Naive thymus-derived CD4-positive, alpha-beta T cell (primary cell): ENCODE measurements at places on chromosomes 1 and 21. TPM values are rescaled to one million over a fixed set of nuclear protein-coding genes. Genes with fewer than 3 reads are reported as not detected.

- H3K4me3 ChIP-seq: no peak overlapping the region
- no peaks in the 10 kb centered on the region for H3K27me3 ChIP-seq
- H3K4me1 ChIP-seq: no peaks in the 10 kb centered on the region
These were observed 110.4 kb upstream of the NGF start for GRCh38 chr1:115448282-115449044.

DNA sequence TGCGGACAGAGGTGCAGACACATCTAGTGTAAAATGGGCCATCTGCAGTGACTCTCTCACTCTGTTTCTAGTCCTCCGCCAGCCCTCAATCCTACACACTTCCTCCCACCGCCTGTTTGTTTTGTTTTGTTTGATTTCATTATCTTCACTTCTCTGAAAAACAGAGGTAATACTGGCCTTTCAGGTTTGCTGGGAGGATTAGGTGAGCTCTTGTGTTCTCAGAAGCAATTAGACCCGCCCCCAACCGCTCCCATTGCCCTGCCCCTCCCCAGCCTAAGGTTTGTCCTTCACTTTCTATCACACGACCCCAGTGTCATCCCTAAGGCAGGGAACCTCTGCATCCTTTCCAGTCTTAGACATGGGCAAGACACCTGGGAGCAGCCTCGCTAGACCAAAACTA lies 43.2 kb upstream of the TACSTD2 start:
- DNase-seq: no peak
- H3K4me3 ChIP-seq: no peak overlapping the region
- H3K36me3 ChIP-seq: no peaks in the 10 kb centered on the region

DNA sequence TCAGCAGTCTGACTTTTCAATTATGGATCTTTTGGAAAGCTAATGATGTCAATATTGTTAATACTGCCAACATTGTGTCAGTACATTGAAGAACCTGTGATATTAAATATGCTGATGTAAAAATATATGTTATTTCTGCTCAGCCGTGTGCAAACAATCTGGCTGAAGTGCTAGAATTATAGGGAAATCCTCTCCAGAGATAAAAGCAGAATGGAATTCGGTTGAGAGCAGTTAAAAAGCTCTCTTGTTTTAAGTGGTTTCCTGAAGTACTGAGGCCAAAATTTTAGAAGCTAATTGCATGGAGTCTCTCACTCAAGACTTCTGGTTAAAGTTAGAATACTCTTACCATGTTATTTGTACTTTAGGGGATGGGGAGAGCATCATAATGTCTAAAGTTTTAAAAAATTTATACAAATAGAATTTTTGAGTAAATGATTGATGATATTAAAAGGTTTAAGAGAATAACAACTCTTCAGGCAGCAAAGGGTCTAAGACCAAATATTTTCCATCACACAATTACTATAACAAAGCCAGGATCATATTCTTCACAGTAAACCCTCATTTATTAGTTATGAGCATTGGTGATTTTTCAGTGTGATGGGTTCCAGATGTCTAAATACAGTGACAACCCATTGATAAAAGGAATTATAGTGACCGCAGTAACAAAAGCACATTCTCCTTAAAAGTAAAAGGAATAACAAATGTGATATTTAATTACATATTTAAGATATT lies 834.2 kb upstream of the CXADR start:
- no peak for DNase-seq
- H3K4me3 ChIP-seq: no peak overlapping the region
- no peaks in the 10 kb centered on the region for H3K27me3 ChIP-seq
- H3K27ac ChIP-seq: no peak overlapping the region

- peaks cover 8% of the 10 kb centered on the region for H3K4me1 ChIP-seq
- no peak overlapping the region for H3K4me3 ChIP-seq
- no peaks in the 10 kb centered on the region for H3K27me3 ChIP-seq
- H3K36me3 ChIP-seq: no peaks in the 10 kb centered on the region
These were observed 4.1 kb upstream of the AHCYL1 start for GRCh38 chr1:109980324-109981003.

GRCh38 chr1:44507490-44508396 lies 102.7 kb downstream of the RNF220 start:
- no peak overlapping the region for H3K27ac ChIP-seq
- H3K4me1 ChIP-seq: peaks cover 6% of the 10 kb centered on the region
- H3K4me3 ChIP-seq: no peak overlapping the region
- DNase-seq: no peak
- H3K27me3 ChIP-seq: no peaks in the 10 kb centered on the region

- H3K36me3 ChIP-seq: no peaks in the 10 kb centered on the region
- DNase-seq: no peak
- H3K27me3 ChIP-seq: no peaks in the 10 kb centered on the region
- no peak overlapping the region for H3K4me3 ChIP-seq
- H3K27ac ChIP-seq: no peak overlapping the region
- no peaks in the 10 kb centered on the region for H3K4me1 ChIP-seq
These were observed 122.2 kb upstream of the RAB4A start for GRCh38 chr1:229148743-229149142.

DNA sequence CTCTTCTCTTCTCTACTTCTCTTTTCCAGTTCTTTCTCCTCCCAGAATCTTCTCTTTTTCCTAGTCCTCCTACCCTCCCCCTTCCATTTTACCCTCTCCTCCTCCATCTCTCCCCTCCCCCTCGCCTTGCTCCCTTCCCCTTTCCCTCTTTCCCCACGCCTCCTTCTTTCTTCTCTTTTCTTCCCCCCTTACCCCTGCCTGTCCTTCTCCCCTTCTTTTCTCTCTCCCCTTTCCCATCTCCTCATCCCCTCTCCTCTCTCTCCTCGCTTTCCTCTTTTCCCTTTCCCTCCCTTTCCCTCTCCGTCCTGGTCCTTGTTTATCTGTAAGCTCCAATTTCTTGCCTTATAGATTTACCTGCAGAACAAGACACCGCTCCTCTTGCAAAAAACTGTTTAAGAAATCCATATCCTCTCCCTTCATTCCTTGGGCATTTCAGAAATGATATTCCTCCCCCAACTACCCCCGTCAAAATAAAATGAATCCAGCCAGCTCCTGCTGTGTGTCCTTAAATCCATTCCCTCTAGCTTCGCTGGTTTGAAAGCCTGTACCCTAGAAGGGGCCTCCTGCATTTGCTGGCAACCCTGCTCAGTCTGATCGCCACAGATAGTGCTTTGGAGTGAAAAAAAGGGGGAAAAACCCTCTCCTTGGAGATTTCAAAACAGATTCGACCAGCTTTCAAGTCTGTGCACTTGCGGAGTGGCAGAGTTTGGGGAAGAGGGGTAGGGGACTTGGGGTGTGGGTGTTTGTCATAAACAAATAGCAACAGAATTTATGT lies 89.4 kb downstream of the PAPPA2 start:
- no peak for DNase-seq
- H3K4me1 ChIP-seq: no peaks in the 10 kb centered on the region
- H3K27me3 ChIP-seq: no peaks in the 10 kb centered on the region
- H3K27ac ChIP-seq: no peak overlapping the region

DNA sequence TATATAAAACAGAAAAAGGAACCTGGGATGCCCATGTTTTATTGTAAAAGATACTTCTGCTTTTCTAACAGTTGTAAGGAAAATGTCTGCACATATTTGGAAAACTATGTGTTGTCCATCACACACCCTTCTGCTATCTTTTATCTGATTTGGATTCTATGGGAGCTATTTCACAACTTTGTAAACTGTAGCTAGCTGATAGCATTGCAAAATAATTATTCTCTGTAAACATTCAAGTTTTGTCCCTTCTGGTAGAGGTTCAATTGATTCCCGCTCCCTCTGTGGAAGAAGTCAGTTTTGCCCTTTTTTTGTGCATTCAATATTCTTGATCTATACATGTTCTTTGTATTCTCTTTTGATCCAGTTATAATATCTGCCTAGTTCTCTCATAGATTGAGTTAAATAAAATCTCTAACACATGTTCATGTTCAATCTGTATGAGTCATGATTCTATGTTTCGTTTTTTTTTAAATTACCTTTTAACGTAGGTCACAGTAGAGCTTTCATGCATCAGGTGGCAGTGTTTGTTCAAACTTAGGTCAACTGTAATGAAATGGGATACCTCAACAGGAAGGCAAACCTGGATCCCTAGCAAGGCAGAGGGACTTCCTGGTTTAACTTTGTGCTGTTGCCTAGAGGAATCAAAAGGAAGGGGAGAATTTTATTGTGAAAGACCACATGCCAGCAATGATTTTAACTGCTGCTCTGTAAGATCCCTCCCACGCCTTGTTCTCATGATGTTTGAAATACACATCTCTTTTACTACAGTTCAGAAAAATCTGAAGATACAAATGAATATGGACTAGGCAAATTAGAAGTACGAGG lies 26.0 kb upstream of the BCL9 start:
- no peaks in the 10 kb centered on the region for H3K27me3 ChIP-seq
- no peak overlapping the region for H3K4me3 ChIP-seq
- DNase-seq: peak; percentile 27
- H3K4me1 ChIP-seq: no peaks in the 10 kb centered on the region
- H3K36me3 ChIP-seq: no peaks in the 10 kb centered on the region

GRCh38 chr1:165762725-165763124 lies 5.9 kb downstream of the TMCO1 start:
- peaks cover 6% of the 10 kb centered on the region for H3K36me3 ChIP-seq
- no peaks in the 10 kb centered on the region for H3K27me3 ChIP-seq
- no peak overlapping the region for H3K4me3 ChIP-seq

DNA sequence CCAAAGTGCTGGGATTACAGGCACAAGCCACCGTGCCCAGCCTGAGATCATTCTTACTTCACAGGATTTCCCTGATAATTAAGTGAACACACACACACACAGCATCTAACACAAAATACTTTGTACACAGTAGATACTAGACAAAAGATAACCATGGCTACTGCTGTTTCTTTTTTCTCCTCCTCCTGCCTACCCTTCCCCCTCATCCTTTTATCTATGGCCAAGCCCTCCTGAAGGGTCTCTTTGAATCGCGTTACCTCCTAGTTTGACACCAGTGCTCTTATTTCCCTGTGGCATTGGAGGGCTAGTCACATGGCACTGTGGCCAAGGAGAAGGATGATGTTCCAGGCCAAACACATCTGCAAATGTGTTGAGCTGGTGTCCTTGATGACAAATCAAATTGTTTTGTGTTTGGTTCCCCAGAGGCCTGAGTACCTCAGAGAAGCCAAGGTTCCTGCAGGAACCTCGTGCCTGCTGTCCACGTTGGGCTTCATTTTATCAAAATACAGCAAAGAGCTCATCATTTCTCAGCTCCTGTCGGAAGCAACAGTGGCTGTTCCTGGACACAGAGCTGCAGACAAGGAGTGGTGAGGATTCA lies 20.6 kb downstream of the NDUFS5 start:
- DNase-seq: no peak
- H3K36me3 ChIP-seq: peaks cover 33% of the 10 kb centered on the region
- no peak overlapping the region for H3K27ac ChIP-seq
- H3K4me3 ChIP-seq: no peak overlapping the region

DNA sequence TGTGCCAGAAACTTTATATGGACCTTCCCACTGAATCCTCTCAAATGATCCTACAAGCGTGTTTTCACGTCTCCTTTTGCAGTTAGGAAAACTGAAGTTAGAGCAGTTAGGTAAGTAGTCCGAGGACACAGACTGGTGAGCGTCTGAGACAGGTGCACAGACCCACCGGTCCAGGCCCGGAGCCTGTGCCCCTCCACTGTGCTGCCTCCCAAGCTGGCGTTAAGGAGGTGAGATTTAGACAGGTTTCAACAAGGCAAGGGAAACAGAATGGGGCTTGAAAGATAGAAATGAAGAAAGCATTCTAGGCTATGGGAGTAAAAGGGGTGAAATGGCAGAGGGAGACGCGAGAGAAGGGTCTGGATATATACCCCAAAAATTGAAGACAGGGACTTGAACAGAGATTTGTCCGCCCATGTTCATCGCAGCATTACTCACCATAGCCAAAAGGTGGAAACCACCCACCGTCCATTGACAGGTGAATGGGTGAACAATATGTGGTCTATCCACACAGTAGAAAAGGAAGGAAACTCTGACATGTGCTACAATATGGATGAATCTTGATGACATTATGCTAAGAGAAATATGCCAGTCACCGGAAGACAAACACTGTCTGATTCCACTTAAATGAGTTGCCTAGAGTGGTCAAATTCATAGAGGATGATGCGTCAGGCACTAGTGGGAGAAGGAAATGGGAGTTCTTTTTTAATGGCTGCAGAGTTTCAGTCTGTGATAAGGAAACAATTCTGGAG lies 15.7 kb upstream of the PKP1 start:
- H3K4me1 ChIP-seq: no peaks in the 10 kb centered on the region
- H3K4me3 ChIP-seq: no peak overlapping the region
- no peak overlapping the region for H3K27ac ChIP-seq
- no peaks in the 10 kb centered on the region for H3K27me3 ChIP-seq
- no peaks in the 10 kb centered on the region for H3K36me3 ChIP-seq

DNA sequence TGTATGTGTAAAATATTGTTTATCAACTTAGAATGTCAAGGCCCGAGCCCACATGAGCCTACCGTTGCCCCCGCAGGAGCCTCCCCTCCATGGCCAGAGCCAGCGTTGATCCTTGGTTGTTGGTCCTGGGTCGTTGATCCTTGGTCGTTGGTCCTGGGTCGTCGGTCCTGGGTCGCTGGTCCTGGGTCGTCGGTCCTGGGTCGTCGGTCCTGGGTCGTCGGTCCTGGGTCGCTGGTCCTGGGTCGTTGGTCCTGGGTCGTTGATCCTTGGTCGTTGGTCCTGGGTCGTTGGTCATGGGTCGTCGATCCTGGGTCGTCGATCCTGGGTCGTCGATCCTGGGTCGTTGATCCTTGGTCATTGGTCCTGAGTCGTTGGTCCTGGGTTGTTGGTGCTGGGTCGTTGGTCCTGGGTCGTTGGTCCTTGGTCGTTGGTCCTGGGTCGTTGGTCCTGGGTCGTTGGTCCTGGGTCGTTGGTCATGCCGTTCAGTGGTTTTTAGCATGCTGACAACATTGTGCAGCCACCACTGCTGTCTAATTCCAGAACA lies 105.0 kb upstream of the TMEM51 start:
- DNase-seq: no peak
- no peaks in the 10 kb centered on the region for H3K27me3 ChIP-seq
- no peak overlapping the region for H3K27ac ChIP-seq
- no peaks in the 10 kb centered on the region for H3K36me3 ChIP-seq

DNA sequence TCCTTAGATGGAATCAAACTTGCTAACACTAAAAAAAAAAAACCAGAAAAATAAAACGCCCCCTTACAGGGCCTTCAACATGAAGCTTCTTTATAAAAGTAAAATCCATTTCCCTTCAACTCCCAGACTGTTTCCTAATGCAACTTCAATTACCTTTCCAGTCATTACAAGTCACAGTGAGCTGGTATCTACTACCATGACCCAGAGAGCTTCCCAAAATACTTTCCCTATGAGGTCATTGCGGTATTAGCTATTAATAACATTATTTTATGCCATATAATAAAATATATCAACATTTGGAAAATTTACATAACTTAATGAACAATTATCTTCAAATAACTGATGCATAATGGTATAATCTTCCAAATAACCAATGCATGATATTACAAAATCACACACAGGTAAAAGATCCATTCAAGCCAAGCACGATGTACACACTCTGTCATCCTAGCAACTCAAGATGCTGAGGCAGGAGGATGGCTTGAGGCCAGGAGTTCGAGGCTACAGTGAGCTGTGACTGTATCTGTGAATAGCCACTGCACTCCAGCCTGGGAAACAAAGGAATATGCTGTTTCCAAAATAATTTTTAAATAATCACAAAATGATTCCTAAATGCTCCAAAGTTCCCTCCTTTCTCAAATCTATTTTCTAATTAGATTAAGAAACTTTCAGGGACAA lies 24.1 kb downstream of the EIF4G3 start:
- no peaks in the 10 kb centered on the region for H3K27me3 ChIP-seq
- H3K27ac ChIP-seq: no peak overlapping the region
- H3K36me3 ChIP-seq: no peaks in the 10 kb centered on the region
- DNase-seq: no peak
- H3K4me3 ChIP-seq: no peak overlapping the region

REN gene
- not detected for total RNA-seq

CRP gene
- not detected for total RNA-seq

FALEC gene
- total RNA-seq: 0.43 and 0.44 TPM in 2 replicates

RPE65 gene
- not detected for total RNA-seq

HAPLN2 gene
- total RNA-seq: not detected
